ENCODE measurements at places on chromosomes 2 and 18.

GRCh38 chr2:29841386-29842004 lies 79.9 kb downstream of the ALK start:
- no peaks in the 10 kb centered on the region for H3K36me3 ChIP-seq
- peak; percentile 23 for DNase-seq
- H3K4me1 ChIP-seq, result no peaks in the 10 kb centered on the region
- H3K27me3 ChIP-seq, result peaks cover 5% of the 10 kb centered on the region
- no peak overlapping the region for H3K4me3 ChIP-seq
- no peak overlapping the region for H3K27ac ChIP-seq

GRCh38 chr2:182666674-182667314 lies 49.3 kb upstream of the DNAJC10 start:
- H3K4me3 ChIP-seq, result no peak overlapping the region
- H3K27ac ChIP-seq, result no peak overlapping the region
- peaks cover 5% of the 10 kb centered on the region for H3K4me1 ChIP-seq
- no peaks in the 10 kb centered on the region for H3K36me3 ChIP-seq

DNA sequence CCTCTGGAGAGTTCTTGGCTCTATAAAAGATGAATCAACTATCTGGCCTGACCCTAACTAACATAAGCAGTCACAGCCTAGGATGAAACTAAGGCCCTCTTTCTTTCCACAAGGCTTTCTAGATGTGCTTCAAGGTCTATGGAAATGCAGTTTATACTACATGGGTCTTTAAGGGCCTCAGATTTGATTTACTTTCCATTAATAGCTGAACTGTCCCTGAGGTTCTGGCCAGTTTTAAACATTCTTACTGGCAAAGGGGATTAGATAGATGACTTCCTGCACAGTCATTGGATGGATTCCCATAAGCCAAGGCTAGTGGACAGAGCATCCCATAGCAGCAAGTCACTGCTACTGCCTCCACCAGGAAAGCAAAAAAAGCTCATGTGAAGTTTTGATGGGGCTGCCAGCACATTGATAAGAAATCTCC lies 38.1 kb upstream of the LCLAT1 start:
- peaks cover 45% of the 10 kb centered on the region for H3K4me1 ChIP-seq
- DNase-seq, result no peak
- H3K27ac ChIP-seq, result no peak overlapping the region
- H3K27me3 ChIP-seq, result no peaks in the 10 kb centered on the region
- H3K36me3 ChIP-seq, result no peaks in the 10 kb centered on the region

DNA sequence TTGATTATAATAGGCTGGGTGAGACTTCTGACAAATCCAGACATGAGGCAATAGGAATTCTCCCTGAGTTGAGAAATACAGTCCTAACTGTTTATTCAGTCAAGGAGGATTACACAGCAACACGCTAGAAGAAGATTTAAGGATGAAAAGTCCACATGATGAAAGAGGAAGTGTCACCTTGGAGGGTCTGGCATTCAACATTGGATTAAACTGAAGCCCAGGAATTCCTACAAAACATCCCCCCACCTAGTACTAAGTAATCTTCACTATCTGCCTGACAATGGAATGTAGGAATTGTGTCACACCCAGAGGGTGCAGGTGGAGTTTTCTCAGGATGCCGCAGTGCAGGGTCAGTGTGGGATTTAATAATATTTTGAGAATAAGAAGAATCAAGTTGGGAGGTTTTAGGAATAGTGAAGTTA lies 142.4 kb downstream of the SOCS6 start:
- peaks cover 2% of the 10 kb centered on the region for H3K4me1 ChIP-seq
- no peak overlapping the region for H3K27ac ChIP-seq
- peaks cover 4% of the 10 kb centered on the region for H3K27me3 ChIP-seq
- H3K4me3 ChIP-seq, result no peak overlapping the region
- no peaks in the 10 kb centered on the region for H3K36me3 ChIP-seq
- DNase-seq, result no peak

GRCh38 chr2:24493713-24494112 lies 2.7 kb downstream of the NCOA1 start:
- H3K4me1 ChIP-seq, result peaks cover 64% of the 10 kb centered on the region
- H3K36me3 ChIP-seq, result no peaks in the 10 kb centered on the region
- DNase-seq, result no peak
- H3K4me3 ChIP-seq, result peak overlapping the region; percentile 42

Measured in activated naive CD8-positive, alpha-beta T cell treated with anti-CD3 and anti-CD28 coated beads, Interleukin-2, amount 50 U/mL, for 24 hours (primary cell).